Left cardiac atrium (tissue), 4 donors: ENCODE measurements at places on chromosomes 7 and 10. TPM values are rescaled to one million over a fixed set of nuclear protein-coding genes. Genes with fewer than 3 reads are reported as not detected.

GRCh38 chr7:50304911-50305582 lies 531 bp downstream of the IKZF1 start:
- no peak for DNase-seq

LRRN3 gene
- 9.9 TPM for total RNA-seq

DNA sequence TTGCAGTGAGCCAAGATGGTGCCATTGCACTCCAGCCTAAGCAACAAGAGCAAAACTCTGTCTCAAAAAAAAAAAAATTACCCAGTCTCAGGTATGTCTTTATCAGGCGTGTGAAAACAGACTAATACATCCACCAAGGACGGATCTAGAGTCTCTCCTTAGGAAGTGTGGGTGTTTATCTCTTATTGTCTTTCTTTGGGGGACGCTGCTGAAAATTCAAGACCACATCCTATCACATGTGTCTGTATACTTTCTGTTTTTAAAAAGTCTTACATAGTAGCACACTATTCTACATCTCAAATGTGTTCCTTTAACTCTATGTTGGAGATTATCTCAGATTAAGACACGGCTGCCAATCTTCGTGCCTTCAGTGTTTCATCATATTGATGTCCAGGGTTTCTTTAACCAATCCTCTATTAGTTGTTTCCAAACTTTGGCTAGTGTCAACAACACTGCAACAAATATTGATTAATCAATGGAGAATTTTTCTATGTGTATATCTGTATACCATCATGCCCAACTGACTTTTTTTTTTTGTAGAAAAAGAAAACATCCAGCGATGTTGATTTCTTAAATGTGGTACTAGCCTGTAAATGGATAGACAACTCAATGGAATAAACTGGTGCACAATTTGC lies 92.3 kb upstream of the KDM7A start:
- DNase-seq = no peak

CYP3A4 gene
- total RNA-seq = 0.32 TPM

GRCh38 chr10:35752469-35753461 lies 110.7 kb upstream of the FZD8 start:
- peak; percentile 50 for DNase-seq

DNA sequence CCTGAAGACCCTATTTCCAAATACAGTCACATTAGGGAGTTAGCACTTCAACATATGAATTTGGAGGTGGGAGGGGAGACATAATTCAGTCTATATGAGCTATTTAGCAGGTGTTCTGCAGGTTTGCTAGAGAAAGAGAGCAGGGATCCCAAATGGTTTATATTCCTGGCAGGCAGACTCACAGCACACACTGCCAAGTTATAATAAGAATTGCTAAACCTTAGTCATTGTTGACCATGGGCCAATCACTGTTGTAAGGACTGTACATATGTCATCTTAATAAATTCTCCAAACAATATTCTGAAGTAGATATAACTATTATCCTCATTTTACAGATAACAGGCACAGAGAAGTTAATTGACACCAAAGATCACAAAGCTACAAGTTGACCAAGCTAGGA lies 1.5 kb upstream of the CCDC3 start:
- no peak for DNase-seq

DNA sequence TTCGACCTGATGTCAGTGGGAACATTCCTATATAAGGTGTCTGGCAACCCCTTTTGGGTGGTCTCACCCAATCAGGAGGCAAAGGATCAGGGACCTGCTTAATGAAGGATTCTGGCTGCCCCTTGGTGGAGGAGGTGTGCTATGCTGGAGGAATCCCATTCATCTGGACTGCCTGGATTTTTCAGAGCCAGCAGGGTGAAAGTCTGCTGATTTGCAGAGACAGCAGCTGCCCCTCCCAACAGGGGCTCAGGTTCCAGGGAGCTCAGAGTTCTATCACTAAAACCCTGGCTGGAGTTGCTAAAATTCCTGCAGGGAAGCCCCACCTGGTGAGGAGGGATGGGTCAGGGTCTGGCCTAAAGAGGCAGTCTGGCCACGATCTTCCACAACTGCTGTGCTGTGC lies 398.5 kb upstream of the CNTNAP2 start:
- no peak for DNase-seq

GRCh38 chr10:72852508-72852907 lies 41.0 kb upstream of the OIT3 start:
- no peak for DNase-seq

- DNase-seq = peak; percentile 67
These were observed 171.1 kb upstream of the TBX20 start for GRCh38 chr7:35424869-35425495.

- DNase-seq = no peak
These were observed 51.4 kb upstream of the ANLN start for GRCh38 chr7:36338256-36338655.

ADAMTS14 gene
- 0.81 TPM for total RNA-seq

DNA sequence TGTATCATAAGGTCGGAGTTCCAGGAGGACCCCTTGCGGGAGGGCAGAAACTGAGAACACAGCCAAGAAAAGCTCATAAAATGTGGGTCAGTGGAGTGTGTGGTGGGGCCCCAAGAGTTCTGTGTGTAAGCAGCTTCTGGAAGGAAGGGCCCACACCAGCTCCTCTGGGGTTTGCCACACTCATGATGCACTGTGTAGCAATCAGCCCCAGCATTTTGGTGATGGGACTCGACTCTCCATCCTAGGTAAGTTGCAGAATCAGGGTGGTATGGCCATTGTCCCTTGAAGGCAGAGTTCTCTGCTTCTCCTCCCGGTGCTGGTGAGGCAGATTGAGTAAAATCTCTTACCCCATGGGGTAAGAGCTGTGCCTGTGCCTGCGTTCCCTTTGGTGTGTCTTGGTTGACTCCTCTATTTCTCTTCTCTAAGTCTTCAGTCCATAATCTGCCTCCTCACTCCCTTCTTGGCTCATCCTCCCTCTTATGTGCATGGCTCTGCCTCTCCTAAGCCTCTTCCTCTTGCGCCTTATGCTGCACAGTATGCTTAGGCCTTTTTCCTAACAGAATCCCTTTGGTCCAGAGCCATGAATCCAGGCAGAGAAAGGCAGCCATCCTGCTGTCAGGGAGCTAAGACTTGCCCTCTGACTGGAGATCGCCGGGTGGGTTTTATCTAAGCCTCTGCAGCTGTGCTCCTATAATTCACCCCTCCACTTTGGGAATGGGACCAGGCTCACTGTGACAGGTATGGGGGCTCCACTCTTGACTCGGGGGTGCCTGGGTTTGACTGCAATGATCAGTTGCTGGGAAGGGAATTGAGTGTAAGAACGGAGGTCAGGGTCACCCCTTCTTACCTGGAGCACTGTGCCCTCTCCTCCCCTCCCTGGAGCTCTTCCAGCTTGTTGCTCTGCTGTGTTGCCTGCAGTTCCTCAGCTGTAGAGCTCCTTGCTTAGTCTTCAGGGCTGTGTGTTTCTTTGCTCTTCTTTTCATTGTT lies 17.8 kb downstream of the PRSS2 start:
- DNase-seq = no peak

DNA sequence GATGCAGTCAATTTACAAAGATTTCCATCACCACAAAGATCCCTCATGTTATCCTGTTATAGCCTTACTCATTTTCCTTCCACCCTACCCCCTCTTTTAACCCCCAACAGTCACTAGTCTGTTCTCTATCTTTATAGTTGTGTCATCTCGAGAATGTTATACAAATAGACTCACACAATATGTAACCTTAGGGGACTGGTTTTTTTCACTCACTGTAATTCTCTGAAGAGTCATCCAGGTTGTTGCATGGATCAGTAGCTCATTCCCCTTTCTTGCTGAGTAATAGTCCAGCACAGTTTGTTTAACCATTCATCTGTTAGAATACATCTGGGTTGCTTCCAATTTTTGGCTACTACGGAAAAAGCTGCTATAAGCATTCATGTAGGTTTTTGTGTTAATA lies 121.1 kb upstream of the PDE1C start:
- DNase-seq = no peak

DNA sequence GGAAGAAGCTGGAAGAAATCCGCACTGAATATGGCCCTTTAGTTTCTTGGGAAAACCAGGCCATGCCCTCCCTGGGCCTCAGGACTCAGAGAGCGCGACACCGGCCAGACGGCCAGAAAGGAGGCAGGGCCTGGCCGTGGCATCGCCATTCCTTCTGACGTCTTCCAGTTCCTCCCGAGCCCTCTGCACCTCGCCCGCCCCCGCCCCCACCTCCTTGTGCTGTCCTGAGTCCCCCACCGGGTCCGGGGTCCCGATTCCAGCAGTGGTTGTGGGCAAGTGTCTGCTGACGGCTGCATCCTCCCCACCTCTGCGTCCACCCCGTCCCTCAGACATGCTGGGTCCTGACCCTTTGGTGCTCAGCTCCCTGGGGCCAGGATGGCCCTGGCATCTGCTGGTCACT lies 312.1 kb upstream of the SHH start:
- no peak for DNase-seq

DNA sequence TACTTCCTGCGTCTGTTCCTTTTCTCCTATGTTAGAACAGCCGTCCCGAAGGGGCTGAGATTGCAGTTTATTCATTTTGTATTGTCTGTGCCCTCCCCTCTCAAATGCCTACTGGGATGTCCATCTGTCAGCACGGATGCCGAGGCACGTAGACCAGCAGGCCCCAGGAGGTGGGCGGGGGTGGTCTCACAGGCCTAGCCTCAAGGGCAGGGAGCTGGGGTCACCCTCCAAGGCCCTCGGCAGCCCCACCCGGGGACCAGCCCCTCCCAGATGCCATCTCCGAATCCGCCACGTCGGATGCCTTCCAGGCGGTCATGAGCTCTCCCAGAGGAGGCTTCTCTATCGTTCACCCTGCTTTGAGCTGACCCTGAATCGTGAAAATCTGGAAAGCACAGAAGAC lies 59.7 kb downstream of the ELFN1 start:
- no peak for DNase-seq

KCNIP2 gene
- total RNA-seq = 335 TPM

GRCh38 chr7:102244601-102245000 lies 42.1 kb upstream of the SH2B2 start:
- no peak for DNase-seq
